GM04504 (cell line): ENCODE measurements at places on chromosomes 1 and 21.

DNA sequence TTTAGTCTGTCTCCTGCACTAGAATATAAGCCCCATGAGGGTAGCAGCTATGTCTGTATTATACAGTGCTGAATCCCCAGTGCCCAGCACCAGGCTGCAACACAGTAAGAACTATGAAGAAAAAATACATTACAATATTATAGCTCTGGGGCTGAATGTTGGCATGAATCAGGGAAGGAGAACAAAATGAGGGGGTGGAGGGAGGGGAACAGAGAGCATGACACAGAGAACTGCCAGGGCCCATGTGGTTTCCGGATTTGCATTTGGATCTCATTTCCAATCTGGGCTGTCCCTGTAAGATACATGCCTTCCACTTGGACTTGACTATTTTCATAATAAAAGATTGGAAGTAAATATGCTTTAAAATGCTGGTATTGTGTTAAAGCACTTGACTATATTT lies 35.8 kb downstream of the C1orf198 start:
- DNase-seq, result no peak

DNA sequence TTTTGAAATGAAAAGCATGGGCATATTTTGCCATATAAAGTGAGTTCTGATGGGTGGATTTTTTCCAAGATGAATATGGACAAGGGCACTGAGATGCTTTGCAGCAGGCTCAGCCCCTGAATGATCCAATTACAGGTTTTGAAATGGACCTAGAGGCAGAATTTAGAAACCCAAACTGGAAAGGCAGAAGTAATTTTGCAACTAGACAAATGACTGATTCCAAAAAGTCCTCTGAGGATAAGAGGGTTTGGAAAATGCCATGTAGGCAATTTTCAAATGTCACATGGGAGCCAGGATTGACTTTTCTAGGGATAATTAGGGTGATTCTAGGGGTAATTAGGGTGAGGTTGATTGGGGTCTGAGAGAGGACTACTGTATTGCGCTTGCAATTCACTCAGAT lies 148.9 kb upstream of the ZNF648 start:
- no peak for DNase-seq

DNA sequence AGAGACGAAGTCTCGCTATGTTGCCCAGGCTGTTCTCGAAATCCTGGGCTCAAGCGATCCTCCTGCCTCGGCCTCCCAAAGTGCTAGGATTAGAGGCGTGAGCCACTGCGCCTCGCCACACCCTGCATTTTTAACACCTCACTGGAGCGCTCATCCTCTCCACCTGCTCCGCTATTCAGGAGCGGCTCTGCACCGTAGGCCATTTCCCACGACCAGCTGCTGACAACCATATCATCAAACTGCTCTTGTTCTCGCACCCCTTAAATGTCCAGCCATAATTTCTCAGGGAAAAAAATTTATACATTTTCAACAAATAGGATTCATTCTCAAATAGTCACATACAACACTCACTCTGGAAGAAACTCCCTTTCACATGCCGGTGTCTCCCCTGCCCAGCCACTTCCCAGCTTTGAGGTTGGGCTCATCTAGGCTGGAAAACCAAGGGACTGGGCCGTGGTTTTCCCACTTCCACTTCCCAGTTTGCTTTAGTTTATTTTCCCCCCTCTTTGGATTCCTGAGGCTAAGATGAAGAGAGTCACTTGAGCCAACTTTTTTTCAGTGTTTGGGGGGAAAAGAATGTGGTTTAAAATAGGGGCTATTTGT lies 639 bp upstream of the IPO9 start:
- DNase-seq, result no peak

GRCh38 chr1:159275891-159276290 lies 26.2 kb upstream of the FCER1A start:
- no peak for DNase-seq

GRCh38 chr1:41856944-41857285 lies 61.8 kb downstream of the HIVEP3 start:
- DNase-seq, result no peak

DNA sequence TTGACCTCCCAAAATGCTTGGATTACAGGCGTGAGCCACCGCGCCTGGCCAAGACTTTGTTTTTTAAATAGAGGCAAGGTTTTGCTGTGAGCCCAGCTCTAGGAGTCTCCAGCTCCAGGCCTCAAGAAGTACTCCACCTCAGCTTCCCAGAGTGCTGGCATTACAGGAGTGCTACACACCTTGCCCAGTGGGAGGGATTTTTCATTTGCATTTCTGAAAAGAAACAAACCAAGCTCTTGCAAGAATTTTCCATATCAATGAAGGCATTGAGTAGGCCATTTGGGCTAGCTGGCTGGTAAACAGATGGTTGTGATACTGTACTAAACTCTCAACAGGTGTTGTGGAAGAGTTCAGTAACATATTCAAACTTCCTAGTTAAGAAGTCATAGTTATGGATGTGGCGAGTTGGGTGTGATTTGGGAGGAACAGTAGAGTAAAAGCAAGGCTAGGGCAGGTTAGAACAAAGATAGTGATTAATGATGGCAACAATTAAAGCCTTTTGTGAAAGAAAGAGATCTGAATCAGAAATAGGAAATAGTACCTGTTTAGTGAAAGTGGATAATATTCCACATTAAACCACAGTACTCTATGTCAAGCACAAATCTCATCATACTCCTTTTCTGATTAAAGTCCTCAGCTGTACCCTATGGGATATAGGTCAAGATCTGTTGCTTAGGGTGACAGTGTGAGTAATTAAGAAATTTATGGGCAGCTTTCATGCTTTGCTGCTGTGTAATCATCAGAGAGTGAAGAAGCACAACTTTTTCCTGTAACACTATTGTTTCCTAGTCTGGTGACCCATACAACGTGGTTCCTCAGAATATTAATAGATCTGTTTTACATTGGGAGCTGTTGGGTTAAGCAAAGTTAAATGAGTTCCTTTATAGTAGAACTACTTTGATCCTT lies 10.7 kb downstream of the AKIRIN1 start:
- no peak for DNase-seq

DNA sequence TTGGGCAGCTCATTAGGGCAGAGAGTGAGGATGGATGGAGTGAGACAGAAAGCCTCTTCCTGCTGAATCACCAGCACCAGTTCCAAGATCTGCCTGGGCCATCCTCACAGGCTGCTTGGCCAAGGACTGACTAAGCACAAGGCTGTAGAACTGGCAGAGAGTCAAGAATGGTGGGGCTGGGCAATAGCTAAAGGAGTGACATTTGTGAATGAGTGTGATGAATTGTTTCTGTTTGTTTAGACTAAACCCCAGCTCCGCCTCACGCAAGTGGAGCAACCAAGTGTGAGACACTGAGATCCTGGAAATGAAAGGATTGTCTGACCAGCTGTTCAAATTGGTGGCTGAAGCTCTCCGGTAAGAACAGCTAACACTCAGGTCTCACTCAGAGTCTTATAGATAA lies 38.6 kb downstream of the BRINP2 start:
- peak; percentile 100 for DNase-seq

GRCh38 chr1:109877776-109878175 lies 32.9 kb upstream of the CSF1 start:
- DNase-seq, result no peak

GRCh38 chr1:174786760-174787159 lies 213.0 kb upstream of the CACYBP start:
- DNase-seq, result no peak

DNA sequence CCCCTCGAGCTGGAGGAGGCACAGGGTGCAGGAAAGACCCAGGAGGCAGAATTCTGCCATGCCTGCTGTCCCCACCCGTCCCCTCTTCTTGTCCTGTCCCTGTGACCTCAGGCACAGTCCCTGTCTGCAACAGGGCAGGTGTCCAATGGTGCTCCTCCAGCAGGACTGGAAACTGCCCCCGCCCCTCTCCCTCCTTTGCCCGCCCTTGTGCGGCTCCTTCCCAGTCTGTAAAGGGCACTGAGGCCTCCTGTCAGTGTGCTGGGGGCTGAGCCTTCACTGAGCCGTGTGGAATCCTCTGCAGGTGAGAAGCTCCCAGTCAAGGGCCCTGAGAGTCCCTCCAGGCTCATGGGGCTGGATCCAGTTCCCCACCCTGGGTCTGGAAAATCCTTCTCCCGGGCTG lies 28.9 kb downstream of the PRDM16 start:
- DNase-seq, result no peak

DNA sequence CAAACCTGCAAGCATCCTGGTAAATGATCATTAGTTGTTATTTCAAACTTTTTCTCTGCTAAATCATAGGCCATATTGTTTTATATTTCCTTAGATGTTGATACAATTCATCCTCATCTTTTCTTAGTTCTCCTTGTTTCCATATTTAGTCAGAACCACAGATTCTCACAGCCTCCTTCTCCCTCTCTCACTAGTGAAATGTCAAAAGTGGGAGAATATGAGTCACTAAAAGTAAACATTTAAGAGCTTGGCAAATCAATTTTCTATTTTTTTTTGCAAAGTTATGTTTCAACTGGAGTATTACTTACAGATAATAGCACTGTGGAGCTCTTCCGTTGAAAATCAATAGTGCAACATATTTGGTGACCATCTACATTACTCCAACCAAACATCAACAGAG lies 308.8 kb downstream of the COL11A1 start:
- no peak for DNase-seq

GRCh38 chr21:42319376-42319775 lies 4.2 kb upstream of the TFF3 start:
- no peak for DNase-seq

DNA sequence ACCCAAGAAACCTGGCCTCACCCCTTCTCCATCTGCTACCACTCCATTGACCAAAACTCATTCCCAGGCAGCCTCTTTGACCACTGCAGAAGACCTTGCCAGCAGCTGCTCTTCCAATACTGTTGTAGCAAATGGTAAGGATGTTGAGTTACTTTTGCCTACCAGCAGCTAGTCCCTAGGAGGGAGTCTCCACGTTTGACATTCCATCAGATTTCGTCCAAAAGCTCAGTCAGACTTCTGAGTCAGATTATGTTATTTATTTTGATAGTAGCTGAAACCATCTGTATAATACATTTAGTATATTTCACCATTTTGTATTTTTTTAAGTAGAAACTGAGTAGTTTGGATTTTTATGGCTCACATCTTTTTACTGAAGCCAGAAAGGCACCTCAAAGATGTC lies 51.5 kb upstream of the WNT2B start:
- no peak for DNase-seq

- DNase-seq, result no peak
Observed at GRCh38 chr1:82697965-82698364, 897.2 kb downstream of the ADGRL2 start.

GRCh38 chr1:10253755-10254154 lies 43.4 kb downstream of the KIF1B start:
- DNase-seq, result peak; percentile 89

DNA sequence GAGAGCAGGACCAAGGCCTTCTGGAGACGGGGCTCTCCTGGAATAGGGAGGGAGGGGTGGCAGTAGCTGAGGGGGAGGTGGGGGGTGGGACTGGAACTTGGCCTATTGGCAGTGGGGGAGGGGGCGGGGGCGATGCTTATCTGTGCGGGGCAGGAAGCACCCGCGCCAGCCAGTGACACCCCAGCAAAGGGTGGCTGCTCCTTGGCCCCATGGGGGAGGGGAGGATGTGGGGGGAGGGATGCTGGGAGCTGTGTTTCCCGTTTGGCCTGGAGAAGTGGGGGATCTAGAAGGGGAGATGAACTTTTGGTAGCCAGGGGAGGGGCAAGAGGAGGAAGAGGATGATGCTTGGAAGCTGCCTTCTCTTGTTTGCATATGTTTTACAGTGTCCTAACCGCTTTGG lies 11.0 kb downstream of the ZBTB7B start:
- DNase-seq, result no peak

DNA sequence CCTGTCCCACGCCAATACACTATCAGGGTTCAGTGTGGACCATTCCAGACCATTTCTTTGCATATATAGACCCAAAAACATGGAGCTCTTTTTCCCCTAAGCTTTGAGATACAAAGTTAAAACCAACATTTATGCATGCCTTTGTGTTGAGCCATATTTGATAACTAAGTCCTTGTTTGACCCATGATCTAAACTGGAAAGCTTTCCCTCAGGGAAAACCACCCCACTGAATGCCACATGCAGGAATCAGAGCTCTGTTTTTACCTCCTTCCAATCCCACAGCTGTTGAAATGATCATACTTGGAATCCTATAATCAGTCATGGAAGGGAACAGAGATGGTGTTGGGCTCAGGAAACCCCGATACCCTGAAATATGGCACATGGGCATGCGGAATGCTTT lies 14.8 kb upstream of the SLC45A1 start:
- no peak for DNase-seq

DNA sequence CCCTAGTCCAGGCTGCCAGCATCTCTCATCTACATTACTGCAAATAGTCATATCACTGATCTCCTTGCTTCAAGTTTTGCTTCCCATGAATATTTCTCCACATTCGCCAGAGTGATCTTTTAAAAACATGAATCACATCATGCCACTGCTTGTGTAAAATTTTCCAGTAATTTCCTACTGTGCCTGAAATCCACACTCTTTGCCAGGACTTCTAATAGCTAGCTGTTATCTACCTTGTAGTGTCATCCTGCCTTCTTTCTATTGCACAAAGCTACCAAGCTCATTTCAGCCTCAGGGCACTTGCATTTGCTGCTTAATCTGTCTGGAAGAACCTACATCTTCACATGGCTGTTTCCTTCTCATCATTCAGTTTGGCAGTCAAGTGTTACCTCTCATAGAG lies 33.9 kb upstream of the ZNF362 start:
- no peak for DNase-seq

DNA sequence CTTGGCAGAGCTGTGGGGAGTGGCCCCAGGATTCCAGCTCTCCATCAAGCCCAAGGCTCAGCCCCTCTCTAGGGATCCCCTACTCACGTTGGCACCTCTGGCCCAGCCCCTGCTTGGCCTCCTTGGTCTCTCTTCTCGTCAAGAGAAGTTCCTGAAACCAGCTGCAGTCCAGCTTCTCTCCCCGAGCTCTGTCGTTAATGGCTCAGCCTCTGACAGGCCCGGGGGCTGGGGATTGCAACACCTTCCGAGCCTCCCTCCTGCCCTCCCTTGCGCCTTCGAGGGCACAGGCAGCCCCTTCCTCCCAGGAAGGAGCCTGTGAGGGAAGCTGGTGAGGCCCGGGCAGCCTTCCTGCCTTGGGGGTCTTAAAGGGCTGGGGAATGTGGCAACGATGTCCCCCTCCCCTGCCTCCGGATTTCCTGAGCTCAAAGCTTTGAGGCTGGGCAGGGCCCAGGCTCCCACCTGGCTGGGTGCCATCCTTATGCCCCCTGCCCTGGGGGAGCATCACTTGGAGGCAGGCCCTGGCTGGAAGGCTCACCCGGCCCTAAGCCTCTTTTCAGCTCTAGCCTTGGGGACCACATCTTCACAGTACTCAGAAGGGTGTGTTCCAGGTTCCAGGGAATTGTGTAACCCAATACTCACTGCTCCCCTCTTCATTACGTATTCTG lies at the start of gene CSF3R:
CSF3R (minus strand) TSS at position 190 of the 665 bp plus-strand sequence. CDS start 3,417 bp downstream, outside the sequence.
- no peak for DNase-seq
